Kidney tubule cell (primary cell): ENCODE measurements at places on chromosomes 12 and 14.
A peak's percentile ranks its signal among the peaks of the same experiment; 100 is the strongest.

DNA sequence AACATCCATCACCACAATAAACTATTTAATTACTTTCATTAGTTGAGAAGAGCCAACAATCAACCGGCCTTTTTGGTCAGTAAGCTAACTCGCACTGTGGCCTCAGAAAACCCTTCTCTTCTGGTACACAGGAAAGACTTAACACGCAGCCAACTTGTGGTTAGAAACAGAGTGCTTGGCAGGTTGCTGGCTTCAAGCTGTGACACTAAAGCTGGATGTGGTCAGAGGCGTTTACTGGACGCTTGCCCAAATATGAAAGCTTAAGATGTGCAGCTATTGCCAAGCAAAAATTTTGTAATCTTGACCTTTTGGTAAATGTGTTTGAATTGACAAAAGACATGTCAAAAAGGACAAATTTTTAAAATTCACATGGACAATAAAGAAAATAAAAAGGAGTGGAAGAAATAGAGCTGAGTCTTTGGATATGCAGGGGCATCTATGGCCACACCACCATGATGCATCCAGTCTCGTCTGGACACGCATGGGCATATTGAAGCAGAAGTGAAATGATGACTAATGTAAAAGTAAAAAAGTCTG is 2.6 kb upstream of the KLRK1 start:
- DNase-seq = peak; percentile 26

- DNase-seq = no peak
These were observed 23.1 kb downstream of the MAX start for GRCh38 chr14:65079201-65079600.

DNA sequence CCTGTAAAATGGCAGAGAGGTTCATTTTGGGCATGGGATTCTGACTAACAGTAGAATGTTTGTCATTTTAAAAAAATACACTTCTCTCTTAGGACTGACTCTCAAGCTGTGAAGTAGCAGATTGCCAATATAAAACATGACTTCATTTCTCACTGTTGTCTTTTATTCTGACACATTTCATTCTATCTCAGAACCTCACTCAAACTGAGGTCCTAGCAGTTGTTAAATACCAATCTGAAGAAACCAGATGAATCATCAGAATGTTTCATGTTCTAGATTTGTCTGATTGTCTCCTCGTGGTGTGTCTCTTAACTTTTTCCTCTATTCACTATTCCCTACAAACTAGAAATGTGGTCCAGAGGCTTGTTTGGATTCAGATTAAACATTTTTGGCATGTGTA is 276.5 kb upstream of the NPAS3 start:
- DNase-seq = peak; percentile 34

DNA sequence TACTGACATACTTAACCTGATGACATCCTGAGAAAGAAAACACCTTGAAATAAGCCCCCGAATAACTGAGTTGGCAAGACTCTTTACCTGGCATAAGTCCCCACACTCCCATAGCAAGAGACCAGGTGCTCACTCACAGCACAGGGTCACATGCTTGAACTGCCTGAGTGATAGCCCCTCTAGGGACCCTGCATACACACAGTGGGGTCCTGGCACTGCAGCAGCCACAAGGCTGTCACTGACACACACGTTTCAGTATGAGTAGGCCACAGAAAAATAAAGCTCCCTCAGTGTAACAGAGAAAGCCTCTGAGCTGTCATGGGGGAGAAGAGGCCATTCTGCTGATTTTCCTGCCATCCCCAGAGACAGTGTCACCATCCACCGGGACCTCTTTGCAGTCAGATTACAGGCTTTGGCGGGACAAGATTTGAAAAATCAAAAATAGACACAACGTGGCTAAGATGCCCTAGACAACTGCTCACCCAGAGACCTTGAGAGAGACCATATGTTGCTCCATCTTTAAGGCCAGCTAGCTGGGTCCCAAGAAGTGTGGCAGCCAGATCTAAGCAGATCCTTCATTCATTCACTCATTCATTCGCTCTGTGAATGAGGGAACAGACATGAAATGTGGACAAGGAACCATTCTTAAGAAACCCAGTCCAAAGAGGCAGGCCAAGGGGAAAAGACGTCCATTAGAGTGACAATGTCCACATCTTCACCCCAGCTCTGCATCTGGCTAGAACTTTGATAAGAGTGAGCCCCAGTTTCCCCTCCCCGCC is 1.6 kb downstream of the SCARB1 start:
- DNase-seq = no peak

DNA sequence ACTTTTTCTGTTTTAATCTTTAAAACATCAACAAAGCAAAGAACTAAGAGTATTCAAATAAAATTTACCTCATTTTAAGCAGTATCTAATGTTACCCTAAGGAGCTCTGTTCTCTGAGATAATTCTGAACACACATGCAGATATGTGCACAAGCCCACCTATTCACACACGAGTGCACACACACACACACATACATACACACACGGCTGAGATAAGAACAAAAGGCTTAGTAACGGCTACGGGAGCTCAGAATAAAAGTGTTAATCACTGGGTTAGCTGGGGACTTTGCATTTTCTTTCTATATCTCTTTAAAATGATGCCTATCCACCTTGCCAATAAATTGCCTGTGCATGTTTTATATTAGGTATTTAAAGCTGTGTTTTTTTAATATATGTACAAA is 1096.3 kb downstream of the GALC start:
- DNase-seq = no peak

DNA sequence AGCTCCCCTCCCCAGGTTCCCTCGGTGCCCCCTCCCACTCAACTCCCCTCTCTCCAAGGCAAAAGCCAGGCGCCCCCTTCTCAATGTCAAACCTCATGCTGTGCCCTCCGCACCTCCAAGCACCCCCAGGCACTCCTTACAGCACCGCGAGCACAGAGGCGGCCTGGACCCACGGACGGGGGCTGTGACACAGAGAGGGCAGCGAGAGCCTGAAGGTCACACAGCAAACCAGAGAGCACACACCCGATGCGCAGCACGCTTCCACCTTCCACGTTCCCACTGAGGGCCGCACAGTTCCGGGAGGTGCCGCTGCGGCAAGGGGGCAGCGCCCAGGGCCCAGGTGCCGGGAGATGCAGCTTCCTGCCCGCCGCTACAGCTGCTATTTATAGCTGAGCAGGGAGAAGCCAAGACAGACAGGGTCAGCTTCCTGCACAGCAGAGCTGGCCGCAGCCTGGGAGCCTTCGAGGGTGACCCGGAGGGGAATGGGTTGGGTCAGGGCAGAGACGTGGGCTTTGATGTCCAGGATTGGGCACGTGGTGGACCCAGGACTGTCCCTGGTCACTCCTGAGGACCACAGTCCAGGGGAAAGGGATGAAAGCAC is 12.9 kb downstream of the NCOR2 start:
- no peak for DNase-seq

DNA sequence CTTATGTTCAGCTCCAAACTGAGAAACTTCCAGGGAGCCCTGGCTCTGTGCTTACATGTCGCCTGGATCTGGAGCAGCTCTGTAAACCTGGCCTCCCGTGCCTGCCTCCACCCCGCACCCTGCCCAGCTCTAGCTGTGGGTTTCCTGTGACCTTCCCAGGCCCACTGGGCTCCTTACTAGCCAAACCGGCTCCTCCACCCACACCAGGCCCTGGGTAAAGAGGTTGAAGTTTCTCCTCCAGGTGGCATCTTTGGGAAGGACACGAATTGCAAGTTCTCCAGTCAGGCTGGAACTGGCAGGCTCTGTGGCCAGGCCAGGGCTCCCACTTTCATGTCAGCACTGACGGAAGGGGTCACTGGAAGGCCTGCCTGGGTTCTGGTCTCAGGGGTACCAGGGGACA is 60.9 kb upstream of the ZFP36L1 start:
- no peak for DNase-seq

GRCh38 chr12:41286426-41286825 is 98.3 kb downstream of the PDZRN4 start:
- no peak for DNase-seq

DNA sequence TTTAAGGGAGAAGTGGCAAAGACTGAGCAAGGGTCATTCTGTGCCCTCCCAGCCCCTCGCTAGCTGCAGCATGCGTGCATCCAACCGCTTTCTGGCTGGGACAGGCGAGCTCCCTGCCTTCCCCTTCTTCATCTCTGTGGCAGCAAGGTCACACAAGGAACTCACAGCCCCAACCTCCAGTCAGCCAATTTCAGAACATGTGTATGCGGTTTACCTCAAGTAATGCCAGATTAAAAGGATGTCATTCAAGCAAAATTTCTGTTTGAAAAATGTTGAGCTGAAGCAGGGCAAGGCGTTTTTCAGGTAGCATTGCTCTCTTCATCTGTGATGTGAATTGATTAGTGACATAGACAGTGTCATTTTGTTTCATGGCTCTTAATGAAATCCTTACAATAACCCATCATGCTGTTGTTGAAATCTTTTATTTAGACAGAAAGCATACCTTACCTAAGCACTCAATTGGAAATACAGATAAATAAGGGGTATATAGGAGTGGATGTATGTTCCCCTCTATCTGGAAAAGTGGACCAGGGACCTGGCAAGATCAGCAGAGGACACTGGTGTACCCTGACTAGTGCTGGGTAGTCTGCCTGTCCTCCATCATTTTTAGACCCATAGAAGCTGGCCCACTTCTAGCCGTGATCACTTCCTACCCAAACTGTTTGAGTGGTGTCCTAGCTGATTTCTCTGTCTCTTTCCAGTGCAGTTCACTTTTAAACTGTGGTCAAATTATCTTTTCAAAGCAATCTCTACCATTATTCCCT is 82.8 kb upstream of the NEDD1 start:
- no peak for DNase-seq

GRCh38 chr12:52454411-52455201 is 2.7 kb upstream of the KRT6B start:
- DNase-seq = no peak

DNA sequence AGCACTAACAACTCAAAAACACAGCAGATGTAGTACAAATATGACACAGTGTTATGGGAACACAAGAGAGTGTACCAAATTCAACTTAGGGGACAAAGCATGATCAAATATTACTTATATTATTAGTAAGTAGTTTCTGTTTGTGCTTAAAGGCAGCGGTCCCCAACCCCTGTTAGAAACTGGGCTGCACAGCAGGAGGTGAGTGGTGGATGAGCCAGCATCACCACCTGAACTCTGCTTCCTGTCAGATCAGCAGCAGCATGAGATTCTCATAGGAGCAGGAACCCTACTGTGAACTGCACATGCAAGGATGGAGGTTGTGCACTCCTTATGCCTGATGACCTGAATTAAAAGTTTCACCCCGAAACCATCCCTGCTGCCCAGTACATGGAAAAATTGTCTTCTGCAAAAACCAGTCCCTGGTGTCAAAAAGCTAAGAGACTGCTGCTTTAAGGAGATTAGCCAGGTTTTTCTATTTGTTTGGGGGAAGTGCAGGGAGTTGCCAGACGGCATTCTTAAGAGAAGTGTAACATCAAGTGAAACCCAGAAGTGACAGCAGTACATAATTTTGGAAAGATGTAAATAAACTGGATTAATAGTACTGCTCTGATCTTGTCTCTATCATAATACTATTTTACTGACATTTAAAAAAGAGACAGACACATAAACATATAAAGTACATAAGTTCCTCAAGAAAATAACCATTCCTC is 26.7 kb downstream of the GTF2A1 start:
- DNase-seq = no peak

DNA sequence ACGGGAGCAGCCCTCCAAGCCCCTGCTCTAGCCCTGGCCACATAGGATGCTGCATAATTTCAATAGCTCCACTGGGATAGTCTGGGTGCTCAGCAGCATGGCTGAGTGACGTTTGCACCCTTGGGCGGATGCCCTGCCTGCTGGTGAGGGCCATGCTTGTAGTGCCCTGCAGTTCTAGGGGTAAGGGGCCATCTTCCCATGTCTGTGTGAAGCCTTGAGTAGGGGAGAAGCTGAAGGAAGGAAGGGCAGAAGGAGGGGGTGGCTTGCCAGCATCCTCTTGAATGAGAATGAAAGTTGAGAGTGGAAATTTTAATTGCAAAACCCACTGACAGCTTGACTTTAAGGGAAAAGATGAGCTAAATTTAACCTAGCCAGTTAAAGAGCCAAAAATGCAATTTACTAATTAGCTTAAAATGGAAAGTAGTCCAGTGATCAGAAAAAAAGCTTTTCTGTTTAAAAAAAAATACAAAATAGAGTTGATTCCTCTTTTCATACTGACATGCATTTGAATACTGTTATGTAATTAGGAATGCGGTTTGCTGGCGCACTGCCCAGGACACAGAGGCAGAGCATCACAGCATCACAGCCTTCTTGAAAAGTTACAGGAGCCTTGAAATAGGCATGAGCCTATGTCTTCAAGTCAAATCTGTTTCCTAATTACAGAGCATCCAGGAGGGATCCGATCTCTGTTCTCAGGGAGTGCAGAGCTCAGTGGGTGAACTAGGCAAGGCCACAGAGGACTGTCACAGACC is 18.5 kb upstream of the EML1 start:
- no peak for DNase-seq

- DNase-seq = peak; percentile 57
These were observed 8.1 kb downstream of the STAC3 start for GRCh38 chr12:57242691-57243454.

DNA sequence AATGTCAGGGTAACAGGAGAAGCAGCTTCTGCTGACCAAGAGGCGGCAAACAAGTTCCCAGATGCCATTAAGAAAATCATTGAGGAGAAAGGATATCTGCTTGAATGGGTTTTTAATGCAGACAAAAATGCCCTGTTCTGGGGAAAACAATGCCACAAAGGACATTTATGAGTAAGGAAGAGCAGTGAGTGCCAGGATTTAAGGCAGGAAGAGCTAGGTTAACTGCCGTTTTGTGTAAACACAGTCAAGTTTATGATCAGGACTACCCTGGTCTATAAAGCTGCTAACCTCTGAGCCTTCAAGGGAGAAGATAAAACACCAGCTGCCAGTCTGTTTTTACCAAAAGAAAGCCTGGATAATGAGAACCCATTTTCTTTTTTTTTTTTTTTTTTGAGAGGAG is 8.5 kb downstream of the MAPKAPK5 start:
- DNase-seq = no peak

DNA sequence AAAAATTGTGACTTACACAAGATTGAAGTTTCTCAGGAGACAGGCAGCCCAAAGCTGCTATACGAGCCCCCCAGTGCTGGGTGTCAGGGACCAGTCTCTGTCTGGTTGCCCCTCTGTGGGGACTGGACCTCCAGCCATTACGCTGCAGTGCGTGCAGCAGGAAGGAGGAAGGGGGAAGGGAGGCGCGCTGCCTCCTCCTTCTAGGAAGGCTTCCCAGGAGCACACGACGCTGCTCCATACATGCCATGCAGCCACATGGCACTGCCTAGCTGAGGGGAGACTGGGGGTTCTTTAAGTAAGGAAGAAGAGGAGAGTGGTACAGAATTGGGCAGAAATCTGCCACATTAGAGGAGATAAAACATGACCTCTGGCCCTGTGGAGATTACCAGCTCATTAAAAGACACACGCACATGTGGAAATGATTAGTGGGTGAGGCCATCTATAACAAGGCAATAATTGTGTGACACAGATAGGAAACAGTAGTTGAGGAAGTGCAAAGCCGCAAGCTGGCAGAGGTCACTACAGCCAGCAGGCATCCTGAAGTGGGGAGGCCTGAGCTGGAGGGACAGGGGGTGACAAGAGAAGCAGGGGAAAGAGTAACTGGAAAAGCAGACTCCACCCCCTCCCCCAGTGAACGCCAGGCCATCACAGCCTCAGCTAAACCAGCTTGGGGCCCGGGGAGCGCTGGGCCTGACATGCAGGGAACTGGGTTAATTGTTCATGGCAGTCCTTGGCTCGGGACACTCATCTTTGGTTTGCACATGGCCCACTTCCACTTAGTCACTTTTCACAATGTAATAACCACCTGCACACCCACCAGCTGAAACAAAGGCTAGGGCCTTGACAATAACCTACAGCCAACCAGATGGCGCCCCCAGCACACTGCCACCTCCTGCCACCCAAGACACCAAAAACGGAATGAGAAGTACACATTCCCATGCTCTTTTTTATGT is 39.6 kb downstream of the CCDC88C start:
- no peak for DNase-seq

- no peak for DNase-seq
These were observed 25.1 kb downstream of the ZNF268 start for GRCh38 chr12:133206390-133206789.
